ENCODE measurements at places on chromosomes 7 and 10. TPM values are rescaled to one million over a fixed set of nuclear protein-coding genes. Genes with fewer than 3 reads are reported as not detected.

DNA sequence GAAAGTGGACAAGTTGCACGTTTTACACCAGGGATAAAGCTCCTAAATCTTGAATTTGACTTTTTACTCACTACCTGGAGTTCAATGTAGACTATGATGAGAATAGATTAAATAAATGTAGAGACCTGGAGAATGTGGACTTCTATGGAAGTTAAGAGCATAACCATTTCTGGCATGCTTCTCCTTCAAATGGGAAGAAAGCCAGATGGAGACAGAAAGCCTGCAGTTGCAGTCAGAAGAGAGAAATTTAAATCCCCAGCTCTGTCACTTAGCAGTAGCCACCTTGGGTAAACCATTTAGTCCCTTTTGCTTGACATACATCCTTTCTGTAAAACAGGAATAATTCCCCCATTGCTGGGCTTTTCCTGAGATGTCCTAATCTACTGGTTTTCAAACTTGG lies 355.3 kb upstream of the AUTS2 start:
- DNase-seq = no peak

DNA sequence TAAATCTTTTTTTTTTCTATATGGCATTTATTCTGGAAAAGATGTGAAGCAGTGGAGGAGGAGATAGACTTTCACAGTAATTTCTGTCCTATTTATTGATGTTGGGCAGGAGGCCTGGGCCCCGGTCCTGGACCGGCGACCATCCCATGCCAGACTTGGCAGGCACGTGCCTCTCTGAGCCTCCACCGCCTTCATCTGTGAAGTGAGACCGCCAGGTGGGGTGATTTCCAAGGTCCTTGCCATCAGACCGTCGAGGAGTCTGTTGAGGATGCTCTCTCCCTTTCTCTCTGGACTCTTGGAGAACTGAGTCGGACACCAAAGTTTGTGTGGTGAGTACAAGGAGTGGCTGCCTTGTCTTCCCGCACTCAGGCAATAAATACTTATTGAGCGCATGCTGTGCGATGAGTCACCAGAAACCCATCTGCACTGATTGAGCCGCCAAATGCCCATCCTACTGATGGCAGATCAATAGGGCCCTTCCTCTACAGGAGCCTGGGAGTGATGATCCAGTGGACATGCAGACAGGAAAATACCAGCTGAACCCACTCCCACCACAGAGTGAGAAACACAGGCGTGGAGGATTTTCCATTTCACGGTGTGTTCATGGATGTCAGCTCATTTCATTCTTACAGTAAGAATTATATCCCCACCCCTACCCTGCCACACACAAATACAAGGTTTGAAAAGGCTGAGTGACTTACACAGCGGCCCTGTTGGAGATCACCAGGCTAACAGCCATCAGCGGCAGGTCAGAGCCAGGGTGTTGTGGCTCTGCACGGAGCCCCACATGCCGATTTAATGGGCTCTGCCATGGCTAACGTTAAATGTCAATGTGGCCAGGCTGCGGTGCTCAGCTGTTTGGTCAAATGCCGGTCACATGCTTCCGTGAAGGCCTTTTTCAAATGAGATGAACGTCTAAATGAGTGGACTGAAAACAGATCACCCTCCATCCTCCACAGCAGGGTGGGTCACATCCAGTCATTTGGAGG lies 11.5 kb upstream of the PRKAG2 start:
- no peak for DNase-seq

- DNase-seq = no peak
These were observed 220.0 kb downstream of the AGMO start for GRCh38 chr7:15341817-15342216.

The SYNPO2L gene
- total RNA-seq = not detected

The ZNF503 gene
- total RNA-seq = 0.23 TPM

All from activated CD4-positive, alpha-beta memory T cell treated with anti-CD3 and anti-CD28 coated beads, Interleukin-2, amount 10 ng/mL, durations not matched to agents 7 days and 5 days (primary cell).